Substantia nigra (tissue), 51 donors: ENCODE measurements at places on chromosomes 13 and 19.

DNA sequence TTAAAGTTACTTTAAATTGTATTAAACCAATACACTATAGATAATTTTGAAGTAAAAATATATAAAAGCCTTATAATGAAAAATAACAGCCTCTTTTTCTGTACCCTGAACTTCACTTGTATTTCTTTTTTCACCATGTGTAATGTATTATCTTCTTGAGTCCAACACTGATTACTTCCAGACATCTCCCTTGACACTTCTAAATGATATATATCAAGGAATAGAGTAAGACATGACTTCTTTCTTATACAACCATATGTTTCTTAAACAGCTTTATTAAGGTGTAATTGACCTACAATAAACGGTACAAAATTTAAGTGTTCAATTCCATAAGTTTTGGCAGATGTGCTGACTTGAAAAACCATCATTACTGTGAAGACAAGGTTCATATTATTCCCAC is 531.9 kb downstream of the OLFM4 start:
- DNase-seq = no peak

- no peak for DNase-seq
Measured at GRCh38 chr19:31943191-31943661, 402.2 kb upstream of the ZNF507 start.

GRCh38 chr13:106488686-106489085 is 46.8 kb downstream of the EFNB2 start:
- DNase-seq = no peak

DNA sequence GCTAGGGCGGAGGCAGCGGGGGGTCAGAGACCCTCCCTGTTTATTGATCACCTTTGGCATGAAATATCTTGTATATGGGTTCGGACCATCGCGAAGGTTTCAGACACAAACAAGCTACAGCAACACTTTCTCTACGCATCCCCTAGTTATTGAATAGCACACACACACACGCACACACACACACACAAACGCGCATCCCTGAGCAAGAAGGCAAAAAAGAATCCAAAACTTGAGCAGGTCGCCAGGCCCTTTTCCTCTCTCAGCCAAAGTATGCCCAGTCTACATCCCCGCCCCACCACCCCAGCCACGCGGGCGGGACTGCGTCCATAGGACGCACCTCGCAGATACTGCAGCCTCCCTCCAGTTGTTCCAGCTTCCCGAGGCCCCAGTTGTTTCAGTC is 16.0 kb downstream of the POU4F1 start:
- no peak for DNase-seq

DNA sequence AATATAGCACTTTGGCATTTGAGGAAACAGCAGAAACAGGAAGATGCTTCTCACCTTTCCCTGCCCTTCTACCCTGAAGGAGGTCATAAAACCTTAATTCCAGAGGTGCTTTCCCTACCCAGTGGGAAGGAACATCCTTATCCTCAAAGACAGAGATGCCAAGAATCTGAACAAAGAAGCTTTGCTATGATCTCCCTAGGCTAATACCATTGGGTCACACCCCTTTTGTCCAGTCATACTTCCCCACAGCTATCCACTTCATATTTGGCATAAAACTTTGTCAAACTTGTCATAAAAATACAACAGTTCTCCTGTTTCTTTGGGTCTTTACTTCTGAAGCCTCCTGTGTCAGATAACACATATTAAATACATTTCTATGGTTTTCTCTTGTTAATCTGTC is 21.7 kb upstream of the RXFP2 start:
- no peak for DNase-seq

GRCh38 chr13:53151336-53152056 is 122.9 kb downstream of the OLFM4 start:
- DNase-seq = peak; percentile 8

GRCh38 chr13:97030705-97031452 is 36.6 kb upstream of the OXGR1 start:
- DNase-seq = no peak

DNA sequence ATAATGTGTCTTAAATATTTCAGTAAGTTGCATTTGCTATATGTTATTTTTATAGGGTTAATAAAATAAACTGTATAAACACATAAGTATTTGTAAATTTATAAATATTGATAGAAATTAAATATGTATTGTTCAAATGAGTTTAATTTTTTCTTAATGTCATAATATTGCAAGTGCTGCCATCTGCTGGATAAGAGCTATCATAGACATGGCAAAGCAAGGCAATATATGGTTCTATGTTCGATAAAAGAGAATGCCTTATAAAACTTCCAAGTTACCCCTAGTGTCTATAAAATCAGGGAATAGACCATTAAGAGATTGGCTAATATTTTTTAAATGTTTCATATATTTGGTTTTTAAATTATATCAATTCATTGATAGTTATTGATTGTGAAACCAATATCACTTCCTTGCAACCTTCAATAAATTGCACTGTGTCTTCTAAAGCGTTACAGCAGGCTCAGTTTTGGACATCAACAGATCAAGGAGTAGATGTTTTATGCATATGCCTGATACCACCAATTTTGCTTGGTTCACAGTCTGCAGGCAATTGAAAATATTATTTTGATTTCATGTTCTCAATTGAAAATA is 29.0 kb upstream of the SLITRK6 start:
- DNase-seq = no peak

DNA sequence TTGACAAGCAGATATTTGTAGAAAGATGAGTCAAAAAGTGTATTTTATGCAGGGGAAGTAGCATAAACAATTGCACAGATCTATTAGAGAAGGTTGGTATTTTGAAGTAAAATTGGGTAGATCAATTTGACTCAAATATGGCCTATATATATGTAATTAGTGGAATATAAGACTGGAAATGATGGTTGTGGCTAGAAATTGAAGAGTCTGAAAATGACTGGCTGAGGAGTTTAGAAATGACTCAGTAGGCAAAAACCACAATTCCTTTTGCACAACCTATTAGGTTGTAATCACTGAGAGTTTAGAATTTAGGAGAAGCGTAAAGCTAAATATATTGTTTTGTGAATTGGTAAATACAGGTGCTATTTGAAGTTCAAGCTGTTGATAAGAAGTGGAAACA is 622.6 kb upstream of the PCDH20 start:
- no peak for DNase-seq

- no peak for DNase-seq
Measured at GRCh38 chr19:33100894-33101644, 20.1 kb downstream of the GPATCH1 start.

GRCh38 chr13:30867089-30867669 is 38.9 kb upstream of the MEDAG start:
- DNase-seq = no peak

GRCh38 chr19:58091251-58091995 is 6.6 kb downstream of the ZSCAN18 start:
- DNase-seq = no peak

GRCh38 chr13:74747186-74747955 is 613.2 kb upstream of the KLF12 start:
- DNase-seq = no peak

GRCh38 chr19:778910-779653 is 18.2 kb upstream of the PTBP1 start:
- DNase-seq = no peak

GRCh38 chr13:47457626-47458025 is 543.4 kb downstream of the SUCLA2 start:
- DNase-seq = no peak

GRCh38 chr19:35843676-35844481 is 8.4 kb downstream of the NPHS1 start:
- DNase-seq = no peak

DNA sequence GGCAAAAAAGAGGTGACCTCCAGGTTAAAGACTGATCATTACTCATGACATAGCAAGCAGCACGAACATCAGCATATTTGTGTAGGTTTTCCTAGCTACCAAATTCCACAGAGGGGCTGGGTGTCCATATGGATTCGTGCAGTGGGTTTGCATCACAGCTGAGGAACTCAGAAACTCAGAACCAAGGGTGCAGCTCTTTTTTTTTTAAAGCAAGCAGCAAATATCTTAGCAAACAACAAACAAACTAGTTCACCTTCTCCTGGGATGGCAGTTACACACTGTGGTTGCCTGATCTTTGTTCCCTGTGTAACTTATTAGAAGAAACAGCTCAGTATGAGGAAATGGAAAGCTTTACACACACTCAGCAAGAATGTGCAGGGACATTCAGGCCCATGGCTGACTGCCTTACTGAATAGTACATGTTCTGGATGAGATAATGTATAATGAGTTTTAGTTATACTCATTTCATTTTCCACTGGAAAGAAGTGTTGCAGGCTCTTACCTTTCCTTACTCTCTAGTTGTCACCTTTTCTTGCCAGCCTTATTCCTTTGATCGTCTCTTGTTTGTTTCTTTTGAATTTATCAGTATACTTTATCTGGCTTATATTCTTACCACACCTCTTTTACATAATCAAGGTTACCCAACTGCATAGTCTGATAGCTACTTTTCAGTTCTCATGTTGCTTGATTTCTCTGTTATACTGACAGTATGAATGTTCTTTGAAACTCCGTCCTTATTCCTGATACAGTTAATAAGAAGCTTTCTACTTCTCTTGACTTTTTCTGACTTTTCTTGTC is 4.3 kb downstream of the NDFIP2 start:
- DNase-seq = no peak

DNA sequence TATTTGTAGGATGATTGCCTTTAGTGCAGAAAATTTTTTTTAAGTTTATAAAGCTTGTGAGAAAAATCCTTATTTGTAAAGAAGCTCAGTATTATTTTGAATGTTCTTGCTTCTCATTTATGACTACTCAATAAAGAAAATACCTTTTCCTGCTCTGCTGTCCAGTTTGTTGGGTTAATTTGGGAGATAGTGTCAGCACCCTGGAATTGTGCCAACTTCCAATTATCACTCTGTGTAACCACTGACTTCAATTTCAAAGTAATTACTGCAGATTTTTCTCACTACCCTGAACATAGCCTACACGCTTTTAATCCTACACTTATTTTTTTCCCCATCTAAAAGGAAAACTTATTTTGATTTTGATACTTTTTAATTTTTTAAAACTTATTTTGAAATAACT is 93.1 kb downstream of the GGACT start:
- no peak for DNase-seq
